ENCODE measurements at places on chromosomes 7 and 10.

GRCh38 chr10:113015201-113015600 lies 65.2 kb downstream of the TCF7L2 start:
- DNase-seq, result no peak

- DNase-seq, result no peak
These were observed 699.6 kb downstream of the GRID1 start for GRCh38 chr10:85666987-85667386.

DNA sequence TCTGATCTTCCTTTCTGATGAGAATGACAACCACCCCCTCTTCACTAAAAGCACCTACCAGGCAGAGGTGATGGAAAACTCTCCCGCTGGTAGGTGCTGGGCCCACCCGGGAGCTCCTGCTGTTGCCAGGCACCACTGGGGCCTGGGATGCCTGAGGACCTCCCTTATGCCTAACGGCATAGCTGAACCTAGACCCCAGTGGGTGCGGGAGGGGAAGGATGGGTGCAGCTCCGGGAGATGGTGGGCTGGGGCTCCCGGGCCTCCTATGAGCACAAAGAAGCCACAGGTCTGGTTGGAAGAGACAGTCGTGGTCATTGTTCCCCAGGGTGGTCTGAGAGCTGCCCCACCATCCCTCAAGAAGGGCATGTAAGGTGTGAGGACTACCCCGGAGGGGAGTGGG lies 15.6 kb upstream of the VSIR start:
- no peak for DNase-seq

GRCh38 chr7:8939446-8939845 lies 506.0 kb downstream of the NXPH1 start:
- no peak for DNase-seq

DNA sequence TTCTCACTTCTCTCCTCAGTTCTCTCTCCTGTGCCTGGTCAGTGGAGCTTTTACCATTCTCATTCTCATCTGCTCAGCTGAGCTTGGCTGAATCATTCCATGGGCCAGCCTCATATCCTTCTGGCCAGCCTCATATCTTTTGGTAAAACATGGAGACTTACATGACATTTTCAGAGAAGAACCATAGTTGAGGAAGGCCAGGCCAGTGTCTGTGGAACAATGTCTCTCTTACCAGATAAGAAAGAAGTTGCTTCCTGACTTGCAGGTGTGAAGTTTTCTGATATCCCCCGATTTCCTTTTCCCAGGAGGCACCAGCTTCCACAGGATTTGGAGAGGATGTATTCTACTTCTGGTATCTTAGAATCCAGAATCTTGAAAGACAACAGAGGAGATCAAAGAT lies 24.7 kb downstream of the ST7 start:
- no peak for DNase-seq

DNA sequence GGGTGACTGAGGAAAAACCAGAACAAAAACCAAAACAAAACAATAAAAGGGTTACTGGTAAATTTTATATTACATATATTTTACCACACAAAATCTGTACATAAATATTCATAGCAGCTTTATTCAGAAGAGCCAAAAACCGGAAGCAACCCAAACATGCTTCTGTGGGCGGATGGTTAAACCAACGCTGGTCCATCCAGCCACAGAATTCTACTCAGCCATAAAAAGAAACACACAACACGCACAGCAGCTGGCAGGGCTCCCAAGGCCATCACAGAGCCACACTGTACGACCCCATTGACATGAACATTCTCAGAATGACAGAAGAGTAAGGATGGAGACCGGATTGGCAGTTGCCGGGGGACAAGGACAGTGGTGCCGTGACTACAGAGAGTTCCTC lies 83.6 kb downstream of the PROSER2 start:
- no peak for DNase-seq

DNA sequence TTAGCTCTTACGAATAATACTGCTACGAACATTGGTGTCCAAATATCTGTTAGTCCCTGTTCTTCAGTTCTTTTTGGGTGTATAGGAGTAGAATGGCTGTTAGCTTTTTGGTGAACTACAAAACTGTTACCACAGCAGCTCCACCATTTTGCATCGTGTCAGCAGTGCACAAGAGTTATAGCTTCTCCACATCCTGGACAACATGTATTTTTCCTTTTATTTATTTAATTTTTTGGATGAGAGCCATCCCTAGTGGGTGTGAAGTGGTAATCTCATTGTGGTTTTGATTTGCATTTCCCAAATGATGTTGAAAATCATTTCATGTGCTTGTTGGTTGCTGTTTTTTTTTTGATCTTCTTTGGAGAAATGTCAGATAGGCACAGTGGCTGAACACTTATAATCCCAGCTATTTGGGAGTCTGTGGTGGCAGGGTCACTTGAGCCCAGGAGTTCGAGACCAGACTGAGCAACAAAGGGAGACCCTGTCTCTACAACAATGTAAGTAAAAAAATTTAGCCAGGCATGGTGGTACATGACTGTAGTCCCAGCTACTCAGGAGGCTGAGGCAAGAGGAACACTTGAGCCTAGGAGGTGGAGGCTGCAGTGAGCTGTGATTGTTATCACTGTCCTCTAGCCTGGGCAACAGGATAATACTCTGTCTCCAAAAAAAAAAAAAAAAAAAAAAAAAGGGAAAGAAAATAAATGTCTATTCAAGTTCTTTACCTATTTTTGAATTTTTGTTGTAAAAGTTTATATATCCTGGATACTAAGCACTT lies 31.7 kb downstream of the TRIM24 start:
- peak; percentile 59 for DNase-seq

DNA sequence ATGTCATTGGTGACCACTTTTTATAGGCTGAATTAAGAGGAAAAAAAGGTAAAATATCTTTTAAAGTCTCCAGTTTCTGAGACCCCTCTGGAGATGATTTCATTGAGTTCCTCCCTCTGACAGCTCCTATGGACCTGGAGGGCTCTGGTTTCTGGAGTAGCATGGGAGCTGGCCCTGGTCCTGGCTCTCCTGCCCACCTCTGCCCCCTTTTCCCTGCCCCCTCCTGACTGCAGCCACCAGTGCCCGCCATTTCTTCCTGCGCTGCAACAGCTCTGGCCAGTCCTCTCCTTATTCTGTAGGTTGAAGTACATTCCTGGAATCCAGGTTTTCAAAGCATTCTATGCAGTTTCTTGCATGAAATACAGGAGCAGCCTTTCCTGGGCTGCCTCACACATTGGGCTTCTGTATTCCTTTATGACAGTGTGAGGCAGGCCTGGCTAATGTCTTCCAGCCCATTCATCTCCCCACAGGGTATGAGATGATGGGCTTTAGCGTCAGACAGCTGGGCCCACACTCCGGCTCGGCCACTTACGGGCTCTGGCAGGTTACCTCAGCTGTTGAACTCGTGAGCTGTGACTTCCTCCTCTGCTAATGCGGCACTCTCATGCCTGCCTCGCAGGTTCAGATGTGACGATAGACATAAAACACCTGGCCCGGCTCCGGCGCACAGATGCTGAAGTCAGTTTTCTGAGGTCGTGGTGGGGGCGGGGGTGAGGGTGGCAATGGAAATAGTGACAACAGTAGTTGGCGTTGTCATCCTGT lies 101.7 kb downstream of the MGMT start:
- peak; percentile 36 for DNase-seq

GRCh38 chr7:73573276-73573675 lies 5.1 kb downstream of the TBL2 start:
- DNase-seq, result no peak

DNA sequence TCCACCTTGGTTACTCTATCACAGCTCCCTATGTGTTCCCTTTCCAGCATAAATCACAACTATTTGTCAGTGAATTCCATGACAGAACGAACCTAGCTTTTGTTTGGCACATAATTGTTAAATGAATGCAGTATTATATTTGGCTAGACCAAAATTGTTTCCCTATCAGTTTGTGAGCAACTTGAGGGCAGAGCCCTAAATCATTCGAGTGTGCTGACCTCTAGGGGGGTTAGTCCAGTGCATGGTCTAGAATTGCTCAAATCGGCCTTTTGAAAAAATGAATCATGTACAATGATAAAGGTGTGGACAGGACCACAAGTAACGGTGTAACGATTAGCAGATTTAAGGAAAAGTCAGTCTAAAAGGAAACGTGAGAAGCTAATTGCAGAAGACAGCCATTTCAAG lies 475 bp upstream of the NRBF2 start:
- no peak for DNase-seq

GRCh38 chr7:50538478-50538877 lies 26.7 kb downstream of the DDC start:
- DNase-seq, result no peak

DNA sequence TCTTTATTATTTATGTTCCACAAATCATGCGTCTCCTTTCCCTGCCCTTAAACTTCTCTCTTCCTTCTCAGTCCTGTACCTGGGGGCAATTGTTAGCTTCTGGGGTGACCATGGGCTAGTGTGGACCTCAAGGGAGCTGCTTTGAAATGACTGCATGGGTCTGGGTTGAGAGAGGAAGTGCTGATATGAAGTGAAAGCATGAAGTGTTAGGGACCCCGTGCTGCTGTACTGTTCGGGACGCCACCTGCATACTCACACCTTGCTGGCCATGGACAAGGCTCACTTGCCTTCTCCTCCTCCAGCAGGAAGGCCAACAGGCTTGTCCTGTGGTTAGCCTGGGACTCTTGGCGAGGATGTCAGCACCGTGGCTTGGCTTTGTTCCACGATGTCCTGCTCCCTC lies 56.7 kb downstream of the MTPN start:
- no peak for DNase-seq

DNA sequence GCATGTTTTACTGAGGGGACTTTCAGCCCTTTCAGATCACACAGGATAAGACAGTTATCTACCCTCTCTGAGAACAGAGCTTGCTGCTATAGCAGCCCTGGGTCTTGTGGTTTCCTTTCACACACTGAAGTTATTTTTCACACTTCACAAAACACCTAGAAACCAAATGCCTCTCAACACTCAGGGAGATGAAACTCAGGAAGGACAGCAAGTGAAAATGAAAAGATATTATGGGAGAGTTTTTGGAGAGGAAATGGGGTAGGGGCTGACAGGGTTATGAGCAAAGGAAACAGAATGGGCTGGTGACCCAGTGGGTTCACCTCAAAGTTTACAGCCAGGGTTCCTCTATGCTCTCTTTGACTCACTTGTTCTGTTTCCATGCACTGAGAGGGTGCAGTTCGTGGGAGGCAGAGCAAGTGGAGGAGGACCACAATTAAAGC lies 17.0 kb upstream of the GIMAP2 start:
- DNase-seq, result no peak

GRCh38 chr10:86523348-86523747 lies 1.8 kb upstream of the WAPL start:
- peak; percentile 51 for DNase-seq

GRCh38 chr10:44116474-44116873 lies 268.4 kb downstream of the CXCL12 start:
- DNase-seq, result no peak

GRCh38 chr10:131532291-131532690 lies 220.8 kb upstream of the TCERG1L start:
- no peak for DNase-seq

DNA sequence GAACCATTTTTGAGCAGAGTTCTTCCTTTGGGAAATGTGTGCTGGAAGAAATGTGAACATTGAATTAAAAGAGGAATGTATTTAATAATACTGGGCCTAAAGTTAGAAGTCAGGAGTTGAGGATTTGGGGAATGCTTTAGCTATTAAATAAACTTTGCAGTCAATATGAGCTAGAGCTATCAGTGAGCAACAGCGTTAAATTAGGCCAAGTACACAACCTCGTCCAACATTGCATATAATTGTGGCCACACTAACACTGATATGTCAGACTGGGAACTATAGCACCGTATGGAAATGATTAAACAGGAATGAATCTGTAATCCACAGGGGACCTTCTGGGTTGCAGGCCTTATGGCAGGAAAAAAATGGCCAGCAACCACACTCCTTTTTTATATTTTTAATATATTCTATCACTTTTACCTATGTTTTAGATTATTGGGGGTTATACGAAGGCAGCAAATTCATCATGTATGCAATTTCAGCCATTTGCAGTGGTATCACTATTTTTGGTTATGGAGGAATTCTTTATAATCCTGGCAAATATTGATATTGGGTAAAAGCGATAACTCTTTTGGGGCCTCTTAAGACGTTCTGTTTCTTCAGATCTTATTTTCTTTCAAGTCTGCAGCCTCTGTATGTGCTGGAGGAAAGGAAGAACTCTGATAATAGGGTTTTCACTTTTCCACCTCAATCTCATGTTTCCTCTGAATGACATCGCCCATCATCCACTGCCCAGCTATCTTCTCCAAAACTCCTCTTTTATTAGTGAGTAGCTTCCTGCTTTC lies 236.3 kb upstream of the PLXDC2 start:
- DNase-seq, result no peak

- DNase-seq, result no peak
These were observed 341.1 kb downstream of the CXCL12 start for GRCh38 chr10:44043646-44044375.

DNA sequence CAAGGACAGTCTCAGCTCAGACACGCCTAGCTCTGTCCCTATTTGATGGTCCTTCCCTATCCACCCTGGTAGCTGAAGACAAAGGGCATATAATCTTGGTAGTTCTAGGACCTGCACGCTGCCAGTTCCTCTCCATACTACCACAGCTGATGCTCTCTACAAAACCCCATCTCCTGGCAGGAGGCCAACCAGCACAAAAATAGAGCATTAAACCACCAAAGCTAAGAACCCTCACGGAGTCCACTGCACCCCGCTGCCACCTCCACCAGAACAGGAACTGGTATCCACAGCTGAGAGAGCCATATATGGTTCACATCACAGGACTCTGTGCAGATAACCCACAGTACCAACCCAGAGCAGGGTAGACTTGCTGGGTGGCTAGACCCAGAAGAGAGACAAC lies 299.4 kb downstream of the LRRTM3 start:
- DNase-seq, result no peak

DNA sequence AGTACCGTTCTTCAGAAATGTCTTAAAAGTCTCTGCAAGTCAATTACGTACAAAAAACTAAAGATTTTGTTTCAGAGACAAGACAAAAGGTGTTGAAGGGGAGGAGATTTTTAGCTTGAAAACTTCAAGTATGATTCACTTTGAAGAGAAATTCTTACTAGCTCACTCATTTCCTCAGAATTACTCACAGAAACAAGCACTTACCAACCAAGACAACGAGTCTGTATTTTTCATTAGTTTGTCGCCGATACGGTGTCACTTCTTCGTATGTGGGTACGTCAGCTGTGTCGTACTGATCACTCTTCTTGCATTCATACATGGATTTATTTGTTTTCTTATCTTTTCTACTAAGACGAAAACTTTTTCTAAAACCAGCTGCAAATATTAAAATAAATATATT lies 90.6 kb upstream of the ODAD2 start:
- no peak for DNase-seq

DNA sequence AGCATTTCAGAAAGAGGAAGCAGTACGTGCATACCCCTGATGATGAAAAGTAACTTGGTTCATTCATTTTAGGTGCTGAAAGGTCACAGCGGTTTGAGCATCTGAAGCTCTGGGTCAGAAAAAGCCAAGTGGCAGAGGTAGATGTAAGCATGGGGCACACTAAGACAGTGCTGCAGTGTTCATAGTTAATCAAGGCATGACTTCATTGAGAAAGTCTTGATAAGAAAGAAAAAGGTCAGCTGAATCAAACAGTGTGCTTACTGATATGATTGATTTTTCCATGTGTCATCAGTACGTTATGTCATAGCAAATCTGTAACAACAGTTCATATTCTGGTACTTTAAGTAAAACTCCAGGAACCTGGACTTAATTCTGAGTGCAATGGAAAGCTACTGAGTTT lies 107.7 kb upstream of the PCLO start:
- DNase-seq, result peak; percentile 5
